ENCODE measurements at places on chromosomes 7 and 10.

DNA sequence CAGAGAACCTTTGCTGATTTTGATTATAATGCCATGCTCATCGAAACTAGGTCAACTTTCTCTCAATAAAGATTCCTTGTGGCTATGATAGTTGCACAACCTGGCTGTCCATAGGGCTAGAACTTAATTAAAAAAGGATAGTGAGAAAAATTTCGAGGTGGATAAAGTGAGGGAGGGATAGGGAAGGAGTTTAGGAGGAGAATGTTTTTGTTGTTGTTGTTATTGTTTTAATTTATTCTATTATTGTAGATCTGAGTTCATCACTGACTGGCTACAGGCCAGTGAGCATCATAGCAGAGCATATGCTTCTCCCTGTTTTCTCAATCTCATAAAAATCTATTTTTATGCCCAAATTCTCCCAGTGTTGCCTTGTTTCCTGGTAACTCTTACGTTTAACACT is 688.7 kb upstream of the GRM3 start:
- DNase-seq: no peak

DNA sequence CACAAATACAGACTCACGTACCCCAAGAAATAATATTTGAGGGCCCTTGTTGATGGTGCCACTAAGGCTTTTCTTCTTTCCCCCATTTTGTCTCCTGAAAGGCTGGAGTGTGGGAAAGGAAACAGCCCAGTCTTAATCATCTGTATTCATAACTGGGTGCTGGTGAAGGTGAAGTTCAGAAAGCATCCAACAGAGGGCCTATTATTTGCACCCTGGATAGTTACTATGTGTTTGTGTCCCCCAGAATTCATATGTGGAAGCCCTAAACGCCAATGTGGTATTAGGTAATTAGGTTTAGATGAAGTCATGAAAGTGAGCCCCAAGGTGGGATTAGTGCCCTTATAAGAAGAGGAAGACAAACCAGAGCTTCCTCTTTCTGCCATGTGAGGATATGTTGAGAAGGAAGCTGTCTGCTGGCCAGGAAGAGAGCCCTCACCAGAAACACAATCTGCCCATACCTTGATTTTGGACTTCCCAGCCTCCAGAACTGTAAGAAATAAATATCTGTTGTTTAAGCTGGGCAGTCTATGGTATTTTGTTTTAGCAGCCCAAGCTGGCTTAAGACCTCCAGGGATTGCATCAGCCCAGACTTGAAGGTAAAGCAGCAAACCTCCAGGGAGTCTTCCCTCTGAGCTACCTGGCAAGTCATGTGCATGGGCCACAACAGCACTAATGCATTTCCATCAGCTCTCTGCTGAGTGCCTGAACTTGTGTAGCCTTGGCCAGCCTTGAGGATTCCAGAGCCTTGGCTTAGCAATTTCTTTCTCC is 90.0 kb upstream of the ADRB1 start:
- DNase-seq: no peak

DNA sequence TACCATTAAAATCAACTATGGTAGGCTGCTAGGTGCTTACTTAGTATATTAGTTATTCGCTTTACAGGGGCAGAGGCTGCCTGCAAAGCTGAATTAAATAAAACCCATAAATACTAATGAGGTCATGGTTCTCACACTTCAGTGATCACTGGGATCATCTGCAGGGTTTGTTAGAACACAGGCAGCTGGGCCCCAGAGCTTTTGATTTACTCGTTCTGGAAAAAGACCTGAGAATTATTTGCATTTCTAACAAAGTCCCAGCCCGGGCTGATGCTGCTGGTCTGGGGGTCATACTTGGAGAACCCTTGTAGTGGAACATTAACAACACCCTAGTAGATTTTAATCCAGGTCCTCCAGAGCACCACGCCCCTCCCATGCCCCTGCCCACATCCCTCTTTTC is 8.5 kb downstream of the UCN3 start:
- DNase-seq: no peak

DNA sequence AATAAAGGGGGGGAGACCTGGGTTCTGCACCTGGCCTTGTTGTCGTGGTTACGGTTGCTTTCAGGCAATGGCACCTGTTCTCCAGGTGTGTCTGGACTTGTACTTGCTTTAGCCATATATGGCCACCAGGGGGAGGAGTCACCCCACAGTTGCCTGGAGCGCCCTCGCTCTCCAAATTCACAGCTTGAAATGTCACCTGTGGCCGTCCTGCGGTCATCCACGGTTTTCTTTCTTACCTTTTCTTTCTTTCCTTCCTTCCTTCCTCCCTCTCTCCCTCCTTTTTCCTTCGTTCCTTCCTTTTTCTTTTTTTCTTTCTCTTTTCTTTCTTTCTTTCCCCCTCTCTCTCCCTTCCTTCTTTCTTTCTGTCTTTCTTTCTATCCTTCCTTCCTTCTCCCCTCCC is 157.2 kb upstream of the ZNF92 start:
- peak; percentile 29 for DNase-seq

GRCh38 chr10:111211706-111212105 is 134.9 kb downstream of the ADRA2A start:
- no peak for DNase-seq

DNA sequence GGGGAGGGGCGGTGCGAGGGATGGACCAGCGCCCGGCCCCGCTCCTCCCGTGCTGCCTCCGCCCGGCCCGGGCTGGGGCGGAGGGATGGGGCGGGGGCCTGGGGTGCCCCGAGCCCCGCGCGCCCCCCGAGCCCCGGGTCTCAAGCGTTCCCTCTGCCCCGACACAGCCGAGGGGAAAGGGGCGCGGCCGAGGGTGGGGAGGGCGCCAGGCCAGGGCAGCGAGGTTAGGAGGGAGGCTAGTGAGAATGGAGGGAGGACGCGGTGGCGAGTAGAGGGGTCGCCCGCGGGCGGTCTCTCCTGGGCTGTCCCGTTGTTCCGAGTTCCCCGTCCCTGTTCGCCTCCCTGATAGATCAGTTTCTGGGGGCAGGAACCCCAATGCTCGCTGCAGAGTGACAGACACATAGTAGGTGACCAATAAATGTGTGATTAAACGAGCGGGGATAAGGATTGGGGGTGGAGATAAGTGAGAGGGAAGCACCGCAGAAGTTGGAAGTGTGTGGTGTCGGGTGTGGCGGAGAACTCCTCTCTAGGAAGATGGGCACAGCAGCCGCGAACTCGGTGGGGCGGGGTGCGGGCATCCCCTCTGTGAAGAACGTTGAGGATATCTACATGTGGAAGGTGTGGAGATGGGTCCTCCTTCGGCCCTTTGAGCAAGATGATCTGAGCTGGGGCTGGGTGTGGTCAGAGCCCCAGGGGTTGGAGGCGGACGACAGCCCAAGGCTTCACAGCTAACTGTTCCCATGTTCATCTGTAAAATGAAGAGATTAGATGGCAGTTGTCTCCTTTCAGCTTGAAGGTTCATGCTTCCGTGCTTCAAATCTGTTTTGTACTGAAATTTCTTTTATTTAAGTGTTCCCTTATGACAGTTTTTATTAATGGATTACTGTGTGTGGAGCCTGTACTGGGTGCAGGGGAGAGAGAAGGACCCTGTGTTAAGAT is 580 bp downstream of the ZNF775 start:
- DNase-seq: no peak

GRCh38 chr7:112286250-112287086 is 80.0 kb downstream of the ZNF277 start:
- no peak for DNase-seq

DNA sequence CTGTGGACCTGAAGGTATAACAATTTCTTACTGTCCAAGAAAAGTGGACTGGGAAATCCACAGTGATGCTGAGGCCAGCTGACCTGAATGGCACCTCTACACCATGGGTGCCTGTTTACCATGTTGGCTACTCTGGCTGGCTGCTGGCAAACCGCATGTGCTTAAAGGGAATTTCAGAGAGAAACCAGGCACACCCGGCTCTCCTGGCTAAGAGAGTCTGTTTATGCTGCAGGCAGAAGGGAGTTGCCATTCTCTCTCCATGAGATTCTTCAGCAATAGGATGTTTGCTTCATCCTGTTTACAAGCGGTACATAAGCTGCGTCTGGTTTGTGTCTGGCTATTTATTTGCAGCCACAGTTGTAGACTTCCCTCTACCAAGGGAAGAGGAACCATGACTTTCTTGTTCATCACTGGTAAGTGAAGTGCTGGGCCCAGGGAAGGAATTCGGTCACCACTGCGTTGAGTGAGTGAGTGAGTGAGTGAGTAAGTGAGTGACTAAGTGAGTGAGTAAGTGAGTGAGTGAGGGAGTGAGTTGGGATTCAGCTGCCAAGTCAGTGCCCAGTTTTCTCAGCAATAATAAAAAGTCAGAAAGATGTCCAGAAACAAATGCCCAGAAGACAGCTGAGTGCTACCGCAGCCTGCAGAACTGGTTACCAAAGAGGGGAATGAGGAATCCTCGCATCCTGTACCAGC is 90.4 kb downstream of the COBL start:
- no peak for DNase-seq

GRCh38 chr10:77201135-77202106 is 436.2 kb downstream of the KCNMA1 start:
- DNase-seq: no peak

- DNase-seq: no peak
These were observed 24.4 kb upstream of the ELN start for GRCh38 chr7:74003621-74004020.

GRCh38 chr10:11017570-11018431 is at the start of gene CELF2:
Gene CELF2 (plus strand): TSS chr10:11017872. CDS start chr10:11018090, 218 bp downstream.
- peak; percentile 40 for DNase-seq

- DNase-seq: no peak
These were observed 181.8 kb downstream of the DNAJB6 start for GRCh38 chr7:157518514-157519175.

GRCh38 chr7:45028920-45029344 is 28.9 kb downstream of the CCM2 start:
- no peak for DNase-seq

GRCh38 chr7:38276096-38276877 is 2.9 kb upstream of the TARP start:
- no peak for DNase-seq

GRCh38 chr10:84005403-84005802 is 133.9 kb upstream of the GHITM start:
- DNase-seq: no peak

GRCh38 chr10:120710076-120710475 is 141.1 kb upstream of the WDR11 start:
- no peak for DNase-seq

DNA sequence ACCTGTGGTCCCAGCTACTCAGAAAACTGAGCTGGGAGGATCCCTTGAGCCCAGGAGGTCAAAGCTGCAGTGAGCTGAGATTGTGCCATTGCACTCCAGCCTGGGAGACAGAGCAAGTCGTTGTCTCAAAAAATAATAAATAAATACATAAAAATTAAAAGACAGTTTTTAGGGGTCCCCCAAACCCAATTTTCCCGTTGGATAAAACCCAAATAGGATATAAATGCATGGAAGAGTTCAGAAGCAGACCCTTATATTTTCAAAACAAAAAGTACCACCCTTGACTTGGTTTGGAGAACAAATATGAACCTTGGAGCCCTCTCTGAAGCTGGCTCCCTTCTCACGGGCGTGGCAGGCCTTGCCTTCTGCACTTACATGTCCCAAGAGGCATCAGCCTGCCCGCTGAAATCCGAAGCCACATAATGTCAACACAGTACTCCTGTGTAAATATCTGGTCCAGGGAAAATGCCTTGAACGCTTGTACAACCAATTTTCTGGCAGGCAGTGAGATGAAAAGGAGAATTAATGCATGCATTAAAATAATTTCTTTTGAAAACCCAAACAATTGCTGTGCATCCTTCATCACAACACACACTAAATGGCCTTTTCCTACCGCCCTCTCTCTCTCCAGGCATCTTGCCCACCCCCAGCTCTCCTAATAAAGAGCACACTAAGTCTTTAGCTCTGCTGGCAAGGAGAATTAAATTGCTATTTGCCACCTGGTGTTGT is 46.4 kb upstream of the PARD3 start:
- no peak for DNase-seq

- no peak for DNase-seq
These were observed 121.7 kb downstream of the WDFY4 start for GRCh38 chr10:48806342-48806741.

- DNase-seq: no peak
These were observed 68.1 kb upstream of the SLC39A12 start for GRCh38 chr10:17883621-17884020.

GRCh38 chr10:30510932-30511700 is 77.1 kb downstream of the MAP3K8 start:
- no peak for DNase-seq

DNA sequence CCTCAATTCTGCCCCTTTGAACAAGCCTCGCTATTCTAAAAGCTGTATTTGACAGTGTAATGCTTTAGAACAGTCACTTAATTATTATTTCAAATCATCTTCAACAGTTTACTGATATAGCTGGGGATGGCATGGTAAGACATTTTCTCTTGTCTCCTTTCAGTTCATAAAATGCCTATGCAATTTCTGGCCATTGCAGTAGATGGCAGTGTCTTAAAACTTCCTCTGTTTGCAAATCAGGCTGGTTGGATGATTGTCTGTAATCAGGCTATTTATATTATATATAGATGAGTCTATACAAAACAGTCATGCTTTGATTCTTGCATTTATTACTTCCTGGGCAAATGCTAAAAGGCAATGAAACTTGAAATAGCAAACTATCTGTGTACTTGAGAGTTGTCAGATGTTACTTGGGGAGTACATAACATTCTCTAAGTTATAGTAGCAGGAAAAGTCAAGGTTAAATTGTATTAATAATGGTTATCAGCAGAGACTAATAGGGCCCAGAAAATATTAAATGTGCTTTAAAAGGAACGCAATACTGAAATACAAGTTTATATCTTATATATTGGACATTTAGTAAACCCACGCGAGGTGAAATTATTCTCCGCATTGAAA is 55.5 kb upstream of the LHFPL3 start:
- DNase-seq: no peak

DNA sequence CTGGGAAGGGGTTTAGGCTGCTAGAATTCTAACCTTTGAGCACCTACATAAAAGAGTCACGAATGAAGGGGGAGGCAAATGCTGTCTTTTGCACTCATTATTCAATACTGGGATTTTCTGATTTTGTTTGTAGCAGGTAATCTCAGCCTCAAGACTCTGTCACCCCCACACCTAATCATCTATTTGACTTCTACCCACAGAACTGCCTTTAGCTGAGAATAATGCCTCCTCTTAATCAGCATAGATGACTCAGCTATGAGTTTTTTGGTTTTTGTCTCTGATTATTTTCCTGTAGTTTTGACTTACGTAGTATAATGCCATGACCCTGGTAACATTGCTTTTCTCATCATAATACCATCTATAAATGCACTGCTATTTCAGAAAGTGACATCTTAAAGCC is 42.7 kb upstream of the CACNB2 start:
- no peak for DNase-seq

GRCh38 chr7:117970801-117971200 is 97.6 kb upstream of the CTTNBP2 start:
- no peak for DNase-seq

DNA sequence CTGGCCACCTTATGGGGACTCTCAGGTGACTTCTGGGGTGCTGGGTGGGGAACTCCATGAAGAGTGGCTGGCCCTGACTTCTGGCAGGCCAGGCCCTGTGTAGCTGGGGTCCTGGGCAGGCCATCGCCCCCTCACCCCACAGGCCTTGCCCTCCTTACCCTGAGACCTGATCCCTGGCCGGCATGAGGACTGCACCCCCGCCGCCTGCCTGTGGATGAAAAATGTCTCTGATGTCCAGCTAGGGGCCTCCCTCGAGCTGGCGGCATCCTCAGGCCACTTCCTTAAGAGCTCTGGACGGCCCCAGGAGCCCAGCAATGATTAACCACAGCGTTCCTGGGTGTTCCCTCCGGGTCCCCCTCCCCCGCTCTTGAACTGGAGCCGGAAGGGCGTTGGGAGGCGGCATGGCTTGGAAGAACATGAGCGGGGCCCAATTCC is 31.8 kb upstream of the SHH start:
- DNase-seq: no peak

- no peak for DNase-seq
These were observed 35.8 kb downstream of the HECW1 start for GRCh38 chr7:43148161-43148731.

All from T-helper 2 cell treated with Interferon-gamma antibody and Interleukin-4, amounts not matched to agents 5 μg/mL and 100 μg/mL, for 36 hours (primary cell).